ENCODE measurements at places on chromosomes 11 and 22.

DNA sequence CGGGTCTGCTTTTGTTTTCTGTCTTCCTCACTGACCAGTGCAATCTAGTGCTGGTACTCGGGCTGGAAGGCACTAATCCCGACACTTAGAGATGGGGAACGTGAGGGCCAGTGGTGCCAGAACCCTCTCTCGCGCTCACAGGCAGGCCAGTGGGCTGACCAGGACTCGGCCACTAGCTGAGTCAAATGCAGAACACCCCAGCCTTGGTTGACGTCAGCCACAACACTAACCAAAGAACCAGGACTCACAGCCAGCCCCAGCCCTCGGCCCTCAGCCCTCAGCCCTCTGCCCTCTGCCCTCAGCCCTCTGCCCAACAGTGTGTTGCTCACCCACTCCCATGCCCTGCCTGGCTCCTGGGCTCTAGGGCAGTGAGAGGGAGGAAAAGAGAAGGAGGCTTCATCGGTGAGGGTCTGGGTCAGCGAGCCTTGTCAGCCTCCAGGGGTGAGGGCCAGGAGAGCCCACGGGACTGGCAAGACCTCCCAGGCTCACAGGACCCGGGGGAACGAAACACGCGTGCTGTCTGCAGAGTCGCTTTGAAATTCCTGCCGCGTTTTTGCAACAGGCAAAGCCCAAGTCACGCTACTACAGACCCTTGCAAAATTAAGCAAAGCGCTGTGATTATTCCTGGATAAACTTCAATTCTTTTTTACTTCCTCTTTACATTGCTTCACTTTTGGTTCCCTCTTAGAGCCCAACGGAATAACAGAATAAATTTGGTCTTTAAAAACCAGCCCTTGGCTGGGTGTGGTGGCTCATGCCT lies 27.5 kb downstream of the KIAA0930 start:
- no peak for DNase-seq

DNA sequence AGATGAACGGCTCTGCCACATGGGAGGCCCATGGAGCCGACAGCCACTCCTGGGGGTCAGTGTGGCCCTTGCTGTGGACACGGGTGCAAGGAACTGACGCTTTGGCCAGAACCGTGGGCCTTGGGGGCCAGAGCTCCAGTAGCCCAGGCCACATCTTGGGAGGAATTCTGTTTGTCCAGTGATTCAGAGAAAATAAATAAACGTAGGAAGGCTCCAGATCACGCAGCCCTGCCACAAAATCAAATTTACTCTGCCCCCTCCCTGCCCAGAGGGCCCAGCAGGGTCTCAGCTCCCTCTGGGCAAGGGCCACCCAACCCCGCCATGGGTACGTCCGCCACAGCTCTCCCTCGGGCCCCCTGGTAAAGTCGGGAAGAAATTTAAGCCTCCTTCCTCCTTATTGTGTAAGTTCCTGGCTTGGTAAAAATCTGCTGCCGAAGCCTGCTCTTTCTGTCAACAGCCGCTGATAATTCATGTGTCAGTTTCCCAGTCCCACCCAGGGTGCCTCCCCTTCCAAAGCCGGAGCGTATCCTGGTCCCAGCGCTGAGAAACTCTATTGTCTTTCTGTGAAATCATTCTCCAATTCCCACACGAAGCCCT lies 6.9 kb upstream of the MUC5AC start:
- DNase-seq: no peak

GRCh38 chr22:36548606-36549005 lies 19.6 kb upstream of the EIF3D start:
- DNase-seq: no peak

- DNase-seq: no peak
These were observed 4.7 kb upstream of the NEAT1 start for GRCh38 chr11:65417702-65418430.

GRCh38 chr11:83007909-83008580 lies 63.7 kb downstream of the RAB30 start:
- peak; percentile 21 for DNase-seq

DNA sequence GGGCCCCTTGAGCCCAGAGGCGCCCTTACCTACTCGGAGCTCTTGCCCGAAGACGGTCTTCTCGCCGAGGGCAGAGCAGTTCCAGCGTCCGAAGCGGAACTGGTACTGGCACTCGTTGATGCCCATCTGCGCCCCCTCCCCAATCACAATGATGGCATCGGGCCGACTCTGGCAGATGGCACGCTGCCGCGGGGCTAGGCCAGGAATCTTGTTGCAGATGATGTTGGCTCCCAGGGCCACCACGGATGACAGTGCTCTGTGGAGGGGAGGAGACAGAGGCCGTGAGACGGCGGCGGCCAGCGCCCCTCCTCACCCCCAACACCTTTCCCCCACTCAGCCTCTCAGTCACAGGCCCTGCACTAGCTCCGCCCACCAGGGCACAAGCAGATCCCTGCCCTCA lies 27.1 kb downstream of the WNT7B start:
- no peak for DNase-seq

DNA sequence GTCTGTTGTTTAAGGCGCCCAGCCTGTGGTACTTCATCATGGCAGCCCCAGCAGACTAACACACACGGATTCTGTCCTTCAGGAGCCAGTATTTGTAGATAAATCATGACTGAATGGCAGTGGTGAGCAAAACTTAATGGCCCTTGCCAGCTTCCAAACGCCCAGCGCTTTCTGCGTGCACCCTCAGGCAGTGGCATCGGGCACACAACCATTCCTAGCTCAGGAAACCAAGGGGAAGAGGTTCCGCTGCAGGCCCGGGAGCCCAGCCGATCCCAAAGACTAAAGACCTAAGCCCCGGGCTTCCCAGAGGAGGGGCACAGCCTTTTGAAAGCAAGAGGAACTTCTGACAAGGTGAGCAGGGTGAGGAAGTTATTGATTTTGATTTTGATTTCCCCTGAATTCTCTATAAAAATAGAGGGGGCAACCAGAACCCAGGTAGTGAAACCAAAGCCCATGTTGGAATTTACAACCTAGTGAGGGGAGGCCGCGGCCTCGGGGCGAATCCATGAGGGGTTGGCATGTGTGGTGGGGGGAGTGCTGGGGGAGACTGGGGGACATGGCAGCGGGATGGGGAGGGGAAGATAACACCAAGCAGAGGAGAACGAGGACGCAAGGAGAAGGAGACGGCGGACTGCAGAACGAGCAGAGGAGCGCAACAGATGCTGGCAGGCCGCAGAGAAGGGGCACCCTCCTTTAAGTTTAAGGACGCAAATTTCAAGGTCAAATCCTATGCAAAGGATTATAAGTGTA lies 79.9 kb upstream of the SEPTIN5 start:
- DNase-seq: no peak

GRCh38 chr11:18736590-18737148 lies 10.7 kb upstream of the IGSF22 start:
- DNase-seq: no peak

GRCh38 chr11:22433094-22433455 lies 94.9 kb downstream of the SLC17A6 start:
- DNase-seq: no peak

- no peak for DNase-seq
These were observed 1.8 kb downstream of the TTC17 start for GRCh38 chr11:43360361-43361032.

DNA sequence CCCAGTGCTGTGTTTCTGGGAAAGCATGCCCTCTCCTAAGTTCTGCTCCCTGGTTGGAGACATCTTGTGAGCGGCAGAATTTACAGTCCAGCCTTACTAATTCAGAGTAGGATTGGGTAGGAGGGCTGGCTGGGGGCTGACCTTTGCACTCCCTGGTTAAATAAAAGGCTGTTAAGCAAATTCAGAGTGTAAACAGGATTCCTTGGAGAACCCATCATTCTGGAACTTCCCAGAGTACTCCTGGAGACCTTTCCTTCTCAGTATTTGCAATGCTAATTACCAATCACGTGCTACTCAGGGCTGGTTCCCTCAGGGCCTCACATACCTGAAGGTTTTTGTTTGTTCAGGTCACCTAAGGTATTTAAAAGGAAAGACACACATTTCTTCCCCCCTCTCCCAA lies 340.2 kb downstream of the TBC1D22A start:
- no peak for DNase-seq

GRCh38 chr11:133541021-133541719 lies 8.9 kb upstream of the OPCML start:
- DNase-seq: no peak

GRCh38 chr11:23727794-23728193 lies 769.1 kb upstream of the LUZP2 start:
- DNase-seq: peak; percentile 77

GRCh38 chr11:530960-531831 lies 4.2 kb downstream of the HRAS start:
- DNase-seq: no peak

GRCh38 chr22:47341464-47341863 lies 579.0 kb downstream of the TBC1D22A start:
- DNase-seq: no peak

DNA sequence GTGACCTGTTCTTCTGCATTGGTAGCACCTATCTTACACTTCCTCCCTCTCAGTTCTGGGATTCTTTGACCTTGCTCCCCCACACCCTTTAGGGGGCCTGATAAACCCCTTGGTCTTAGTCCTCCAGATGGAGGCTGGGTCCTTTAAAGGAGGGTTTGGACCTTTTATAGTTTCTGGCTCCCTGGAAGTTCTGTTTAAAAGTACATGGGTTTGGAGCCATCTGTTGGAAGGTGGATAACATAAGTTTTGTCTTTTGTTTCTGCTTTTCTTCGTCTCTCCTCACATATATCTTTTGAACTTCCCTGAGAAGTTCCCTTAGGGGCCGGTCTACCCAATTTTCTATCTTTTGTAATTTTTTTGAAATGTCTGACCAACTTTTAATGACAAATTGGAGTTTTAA lies 17.9 kb upstream of the HYLS1 start:
- DNase-seq: no peak

- DNase-seq: no peak
These were observed 68.8 kb downstream of the RTL6 start for GRCh38 chr22:44428941-44429830.

GRCh38 chr11:86230179-86230804 lies 14.3 kb upstream of the EED start:
- DNase-seq: no peak

- DNase-seq: no peak
These were observed 61.1 kb downstream of the NFAM1 start for GRCh38 chr22:42371099-42371498.

GRCh38 chr11:85826116-85826855 lies 15.3 kb upstream of the SYTL2 start:
- DNase-seq: no peak

GRCh38 chr11:33520112-33520511 lies 180.5 kb downstream of the C11orf91 start:
- no peak for DNase-seq

DNA sequence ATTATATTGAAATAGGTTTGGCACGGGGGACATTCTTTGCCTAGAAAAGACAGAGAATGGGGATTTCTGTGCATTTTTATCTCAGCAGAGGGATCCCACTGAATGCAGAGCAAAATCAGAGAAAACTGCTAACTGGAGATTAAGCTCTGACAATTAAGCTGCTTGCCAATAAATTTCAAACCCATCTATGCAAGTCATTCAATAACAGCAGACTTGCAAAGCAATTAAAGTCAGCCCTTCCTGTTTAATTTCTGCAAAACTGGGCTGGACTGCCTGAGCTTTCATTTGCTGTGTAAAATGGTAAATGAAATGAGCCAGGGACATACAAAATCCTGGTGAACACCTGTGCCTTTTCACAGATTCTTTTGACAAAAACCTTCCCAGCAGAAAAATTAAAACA lies 1273.9 kb upstream of the CNTN5 start:
- no peak for DNase-seq

DNA sequence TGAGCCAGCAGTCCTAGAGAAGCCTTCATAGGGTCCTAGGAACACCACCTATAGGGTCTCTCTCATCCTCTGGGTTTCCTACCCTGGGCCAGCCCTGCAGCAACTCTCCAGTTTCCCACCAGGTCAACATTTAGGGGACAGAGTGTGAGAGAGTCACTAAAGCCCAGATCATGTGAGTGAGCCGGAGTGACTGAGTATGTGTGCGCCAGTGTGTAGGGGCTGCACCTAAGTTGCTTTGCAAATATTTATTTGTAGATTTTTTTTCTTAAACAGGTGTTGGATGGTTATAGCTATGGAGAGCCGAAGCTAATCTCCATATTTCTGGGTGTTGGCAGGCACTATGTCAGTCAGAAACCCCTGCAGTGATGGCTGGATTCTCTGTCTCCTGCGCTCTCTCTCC lies 232.5 kb upstream of the NCAM1 start:
- no peak for DNase-seq

DNA sequence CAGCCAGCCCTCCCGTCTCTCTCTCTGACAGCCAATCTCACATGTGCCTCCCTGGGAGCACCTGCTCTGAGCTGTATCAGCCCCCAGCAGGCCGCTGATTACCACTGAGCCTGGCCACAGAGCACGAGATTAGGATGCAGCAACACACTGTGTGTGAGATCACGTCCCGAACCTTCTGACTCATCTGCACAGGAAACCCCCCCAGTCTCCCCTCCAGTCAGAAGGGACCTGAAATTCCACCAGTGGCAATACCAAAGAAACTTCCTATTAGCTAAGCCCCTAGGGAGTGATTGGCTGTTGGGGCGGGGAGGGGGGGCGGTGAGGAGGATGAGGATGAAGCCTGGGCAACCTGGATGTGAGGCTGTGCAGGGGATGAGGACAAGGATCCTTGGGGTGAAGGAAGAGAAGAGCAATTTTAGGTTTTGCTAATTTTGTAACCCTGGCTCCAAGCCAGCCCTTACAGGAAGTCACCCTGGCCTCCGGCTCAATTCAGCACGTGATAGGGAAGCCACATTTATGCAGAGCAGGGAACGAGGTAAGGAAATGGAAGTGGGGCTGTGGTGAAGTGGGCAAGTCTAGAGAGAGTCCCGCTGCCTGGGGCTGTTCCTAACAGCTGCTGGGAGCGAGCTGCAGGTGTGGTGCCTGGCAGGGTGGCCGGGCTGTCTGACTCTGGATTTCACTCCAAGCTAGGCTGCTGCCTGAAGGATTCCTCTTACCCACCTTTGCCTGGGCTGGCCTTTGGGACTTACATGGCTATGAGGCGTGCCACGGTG lies 1.9 kb downstream of the SLC43A3 start:
- peak; percentile 94 for DNase-seq

- no peak for DNase-seq
These were observed 76.8 kb downstream of the C11orf58 start for GRCh38 chr11:16815047-16815767.

GRCh38 chr11:108037636-108038035 lies 28.9 kb downstream of the CUL5 start:
- DNase-seq: no peak

GRCh38 chr22:34902335-34902734 lies 163.6 kb upstream of the ISX start:
- no peak for DNase-seq

DNA sequence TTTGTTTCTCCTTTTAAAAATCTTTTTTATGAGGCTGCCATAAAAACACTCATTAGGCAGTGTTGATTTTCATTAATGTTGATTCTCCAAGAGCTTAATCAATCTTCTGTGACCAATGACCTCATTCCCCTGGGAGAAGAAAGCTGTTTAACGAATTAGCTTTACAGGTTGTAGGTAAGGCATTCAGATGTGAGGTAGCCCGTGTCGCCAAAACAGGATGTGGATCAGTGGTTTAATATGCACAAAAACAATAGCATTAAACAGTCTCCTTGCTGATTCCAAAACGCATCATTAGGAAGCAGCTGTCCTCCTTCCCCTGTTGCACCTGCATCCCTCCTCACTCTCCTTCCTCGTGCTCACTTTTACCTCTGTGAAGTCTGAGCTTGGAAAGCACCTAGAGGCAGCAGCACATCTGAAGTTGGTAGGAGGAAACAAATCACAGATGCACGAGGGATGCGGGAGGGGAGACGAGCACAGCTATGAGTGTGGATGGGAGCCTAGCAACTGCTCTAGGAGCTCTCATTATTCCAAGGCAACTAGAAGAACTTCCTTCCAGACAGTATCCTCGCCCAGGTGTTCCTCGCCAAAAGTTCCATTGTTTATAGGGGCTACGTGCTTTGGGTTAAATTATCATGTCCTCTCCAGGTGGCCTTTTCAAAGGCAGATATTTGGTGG lies 179.4 kb upstream of the SNX19 start:
- DNase-seq: no peak

Data from retinal pigment epithelial cell (primary cell).